DMS 273 treated with DMSO at 0.1 percent for 48 hours (cell line): ENCODE measurements at places on chromosomes 3 and 15.

GRCh38 chr3:155635056-155635455 is 109.8 kb downstream of the PLCH1 start:
- no peak for DNase-seq

DNA sequence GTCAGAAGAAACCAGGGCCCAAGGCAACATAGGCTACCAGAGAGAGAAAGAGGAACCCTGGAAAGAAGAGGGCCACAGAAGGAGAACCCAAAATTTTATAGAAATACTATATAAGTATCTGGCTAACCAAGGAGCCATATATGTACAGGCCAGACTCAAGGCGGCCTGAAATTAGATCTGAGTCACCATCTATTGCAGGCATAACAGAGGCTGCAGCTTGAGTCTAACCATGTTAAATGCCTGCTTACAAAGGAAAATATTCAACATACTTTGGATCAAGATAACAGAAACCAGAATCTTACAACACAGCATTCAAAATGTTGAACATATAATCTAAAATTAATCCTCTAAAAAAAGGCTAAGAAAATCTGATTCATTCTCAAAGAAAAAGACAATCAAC is 23.1 kb downstream of the IGSF11 start:
- no peak for DNase-seq

GRCh38 chr15:52234596-52235541 is 43.7 kb upstream of the GNB5 start:
- no peak for DNase-seq

GRCh38 chr15:77646104-77646694 is 13.5 kb upstream of the LINGO1 start:
- no peak for DNase-seq

DNA sequence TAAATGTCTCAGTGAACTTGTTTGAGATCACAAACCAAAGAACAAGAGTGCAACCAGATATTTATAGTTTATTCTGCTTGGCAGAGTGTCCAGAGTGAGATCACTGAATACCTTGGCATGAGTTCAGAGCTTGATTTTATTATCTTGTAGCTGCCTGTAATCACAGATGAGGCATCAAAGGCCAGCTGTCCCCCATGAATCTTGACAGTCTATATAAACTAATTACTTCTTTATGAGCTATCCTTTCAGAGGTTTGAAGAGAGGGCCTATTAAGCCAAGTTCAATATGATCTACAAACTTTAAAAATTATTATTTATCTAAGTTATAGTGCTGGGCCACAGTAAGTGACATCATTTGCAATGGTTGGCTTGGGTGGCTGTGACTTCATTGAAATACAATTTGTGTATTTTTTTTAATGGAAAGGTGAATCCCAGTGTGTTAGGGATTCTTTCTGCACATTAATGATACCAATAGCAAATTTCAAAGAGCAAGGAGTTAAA is 251.5 kb downstream of the CLSTN2 start:
- peak; percentile 97 for DNase-seq
